ENCODE measurements at places on chromosomes 13 and 19.

DNA sequence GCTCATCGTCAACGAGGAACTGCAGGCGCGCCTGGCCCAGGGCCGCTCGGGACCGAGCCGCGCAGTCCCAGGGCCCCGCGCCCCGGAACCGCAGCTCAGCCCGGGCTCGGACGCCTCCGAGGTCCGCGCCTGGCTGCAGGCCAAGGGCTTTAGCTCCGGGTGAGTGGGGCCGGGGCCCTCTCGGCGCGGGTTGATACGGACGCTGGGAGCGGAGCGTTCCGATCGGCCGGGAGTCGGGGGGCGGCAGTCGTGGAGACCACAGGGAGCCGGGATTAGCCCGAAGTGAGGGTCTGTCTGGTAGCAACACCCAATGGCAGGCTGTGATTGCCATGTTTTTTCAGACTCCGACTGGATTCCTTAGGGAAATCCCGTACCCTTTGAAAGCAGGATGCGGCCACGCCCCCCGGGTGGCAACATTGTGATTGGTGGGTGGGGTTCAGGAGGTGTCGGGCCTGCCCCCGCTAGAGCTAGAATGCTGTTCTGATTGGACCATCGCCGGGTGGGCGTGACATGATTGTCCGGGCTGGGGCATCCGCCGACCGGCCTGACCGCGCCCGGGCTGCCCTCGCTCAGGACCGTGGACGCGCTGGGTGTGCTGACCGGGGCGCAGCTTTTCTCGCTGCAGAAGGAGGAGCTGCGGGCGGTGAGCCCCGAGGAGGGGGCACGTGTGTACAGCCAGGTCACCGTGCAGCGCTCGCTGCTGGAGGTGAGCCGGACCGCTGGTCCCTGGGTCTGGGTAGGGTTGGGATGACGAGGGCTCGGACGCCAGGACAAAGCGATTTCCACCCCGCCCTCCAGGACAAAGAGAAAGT is 11.3 kb downstream of the EPS8L1 start:
- peak; percentile 84 for DNase-seq

DNA sequence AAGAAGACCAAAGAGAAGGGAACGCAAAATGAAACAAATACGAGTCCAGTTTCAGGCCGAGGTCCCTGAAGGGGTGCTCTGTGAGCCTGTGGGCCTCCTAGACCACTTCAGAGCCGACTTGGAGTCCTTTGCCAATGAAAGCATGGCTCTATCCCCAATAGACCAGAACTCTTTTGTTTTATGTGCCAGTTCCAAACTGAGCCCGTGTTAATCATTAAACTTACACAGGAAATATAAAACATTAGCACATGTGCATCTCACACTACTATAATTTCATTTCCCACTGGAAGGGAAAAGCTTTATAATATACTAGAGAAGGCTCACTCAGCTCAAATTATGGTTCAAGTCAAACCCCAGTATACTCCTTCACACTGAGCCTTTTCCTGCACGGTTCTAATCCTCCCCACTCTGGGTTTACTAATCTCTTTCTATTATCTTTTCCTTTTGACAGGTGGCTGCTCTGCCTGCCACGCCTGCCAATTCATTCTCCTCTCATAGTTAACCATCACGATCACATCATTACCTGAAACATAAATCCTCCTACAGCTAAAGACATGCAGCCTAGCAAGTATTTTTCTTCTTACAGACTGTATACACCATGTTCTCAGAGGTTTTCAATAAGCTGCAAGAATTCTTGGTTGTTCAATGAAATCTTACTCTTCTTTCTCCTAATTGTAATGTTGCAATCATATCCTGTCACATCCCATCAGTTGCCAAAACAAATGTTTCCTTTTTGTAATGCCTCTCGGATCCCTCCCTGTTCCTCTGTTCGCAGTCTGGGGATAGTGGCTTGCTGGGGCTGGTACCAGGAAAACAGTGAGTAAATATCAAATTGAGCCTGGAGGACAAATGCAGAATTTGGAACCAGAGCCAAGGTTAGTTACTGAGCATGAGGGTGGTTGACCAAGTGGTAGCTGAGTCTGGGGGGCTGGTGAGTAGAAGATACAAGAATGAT is 18.8 kb upstream of the WASF3 start:
- DNase-seq, result no peak

- no peak for DNase-seq
These were observed 79.6 kb downstream of the TEX26 start for GRCh38 chr13:31011901-31012654.

- DNase-seq, result no peak
These were observed 19.4 kb downstream of the GJA3 start for GRCh38 chr13:20141238-20142022.

DNA sequence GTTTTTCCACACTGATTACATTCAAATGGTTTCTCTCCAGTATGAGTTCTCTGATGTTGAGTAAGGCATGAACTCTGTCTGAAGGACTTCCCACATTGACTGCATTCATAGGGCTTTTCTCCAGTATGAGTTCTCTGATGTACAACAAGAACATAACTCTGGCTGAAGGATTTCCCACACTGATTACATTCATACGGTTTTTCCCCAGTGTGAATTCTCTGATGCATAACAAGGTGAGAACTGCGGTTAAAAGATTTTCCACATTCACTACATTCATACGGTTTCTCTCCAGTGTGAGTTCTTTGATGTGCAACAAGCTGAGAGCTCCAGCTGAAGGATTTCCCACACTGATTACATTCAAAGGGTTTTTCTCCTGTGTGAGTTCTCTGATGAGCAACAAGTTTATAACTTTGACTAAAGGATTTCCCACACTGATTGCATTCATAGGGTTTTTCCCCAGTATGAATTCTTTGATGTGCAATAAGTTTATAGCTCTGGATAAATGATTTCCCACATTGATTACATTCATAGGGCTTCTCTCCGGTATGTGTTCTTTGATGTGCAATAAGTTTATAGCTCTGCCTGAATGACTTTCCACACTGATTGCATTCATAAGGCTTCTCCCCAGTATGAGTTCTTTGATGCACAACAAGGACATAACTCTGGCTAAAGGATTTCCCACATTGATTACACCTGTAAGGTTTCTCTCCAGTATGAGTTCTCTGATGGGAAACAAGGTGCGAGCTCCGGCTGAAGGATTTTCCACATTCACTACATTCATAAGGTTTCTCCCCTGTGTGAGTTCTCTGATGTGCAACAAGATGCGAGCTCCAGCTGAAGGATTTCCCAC is 23.5 kb downstream of the ZNF180 start:
- DNase-seq, result no peak

DNA sequence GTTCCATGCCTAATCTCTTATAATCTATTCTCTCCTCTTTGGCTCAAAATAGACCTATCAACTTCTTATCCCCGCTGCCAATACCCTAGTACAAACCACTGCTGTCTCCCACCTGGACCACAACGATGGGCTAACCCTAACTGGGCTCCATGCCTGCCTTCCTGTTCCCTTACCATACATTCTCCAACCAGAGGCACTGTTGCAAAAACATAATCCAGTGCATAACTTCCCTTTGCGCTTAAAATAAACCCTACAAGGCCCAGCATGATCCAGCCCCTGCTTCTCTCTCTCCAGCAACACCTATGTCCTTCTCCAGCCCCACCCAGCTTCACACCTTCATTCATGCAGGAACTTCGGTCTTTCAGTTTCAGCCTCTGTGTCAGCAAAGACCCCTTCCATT is 27.4 kb upstream of the CEBPA start:
- no peak for DNase-seq

- DNase-seq, result no peak
These were observed 1.6 kb downstream of the CILP2 start for GRCh38 chr19:19539698-19540063.
